ENCODE measurements at places on chromosomes 5 and 9.

DNA sequence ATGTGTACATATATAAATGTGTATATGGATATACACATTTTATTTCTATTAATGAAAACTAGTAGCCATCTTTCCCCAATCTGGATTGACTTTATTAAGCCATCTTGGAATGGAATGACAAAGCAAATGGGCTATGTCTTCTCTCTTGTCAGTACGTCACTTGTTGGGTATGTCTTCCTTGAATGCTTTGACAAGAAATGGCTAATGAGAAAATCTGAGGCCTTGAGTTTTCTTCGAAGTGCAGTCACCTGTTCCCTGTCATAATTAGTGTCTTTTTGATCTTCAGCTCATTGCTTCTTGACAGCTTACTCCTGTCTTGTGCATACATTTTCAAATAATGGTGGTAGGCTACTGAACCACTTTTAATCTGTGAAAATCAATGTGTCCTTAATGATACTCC lies 243.2 kb upstream of the RGMB start:
- DNase-seq = no peak

DNA sequence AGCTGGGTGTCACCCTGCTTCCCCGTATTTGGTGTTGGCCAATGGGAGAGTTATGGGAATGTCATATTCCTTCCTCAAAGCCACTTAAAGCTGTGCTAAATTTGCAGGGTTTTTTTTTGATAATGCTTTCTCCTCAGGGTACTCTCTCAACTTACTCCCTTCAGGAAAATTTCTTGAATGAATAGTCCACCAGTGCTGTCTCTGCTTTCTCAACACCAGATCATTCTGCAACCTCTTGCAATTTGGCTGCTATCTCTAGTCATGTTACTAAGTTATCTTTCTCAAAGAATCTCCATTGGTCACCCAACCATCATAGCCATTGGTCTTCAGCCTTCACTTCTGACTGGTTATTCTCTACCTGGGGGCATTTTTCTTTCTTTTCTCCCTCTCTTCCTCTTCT lies 13.4 kb upstream of the TNFAIP8 start:
- no peak for DNase-seq

DNA sequence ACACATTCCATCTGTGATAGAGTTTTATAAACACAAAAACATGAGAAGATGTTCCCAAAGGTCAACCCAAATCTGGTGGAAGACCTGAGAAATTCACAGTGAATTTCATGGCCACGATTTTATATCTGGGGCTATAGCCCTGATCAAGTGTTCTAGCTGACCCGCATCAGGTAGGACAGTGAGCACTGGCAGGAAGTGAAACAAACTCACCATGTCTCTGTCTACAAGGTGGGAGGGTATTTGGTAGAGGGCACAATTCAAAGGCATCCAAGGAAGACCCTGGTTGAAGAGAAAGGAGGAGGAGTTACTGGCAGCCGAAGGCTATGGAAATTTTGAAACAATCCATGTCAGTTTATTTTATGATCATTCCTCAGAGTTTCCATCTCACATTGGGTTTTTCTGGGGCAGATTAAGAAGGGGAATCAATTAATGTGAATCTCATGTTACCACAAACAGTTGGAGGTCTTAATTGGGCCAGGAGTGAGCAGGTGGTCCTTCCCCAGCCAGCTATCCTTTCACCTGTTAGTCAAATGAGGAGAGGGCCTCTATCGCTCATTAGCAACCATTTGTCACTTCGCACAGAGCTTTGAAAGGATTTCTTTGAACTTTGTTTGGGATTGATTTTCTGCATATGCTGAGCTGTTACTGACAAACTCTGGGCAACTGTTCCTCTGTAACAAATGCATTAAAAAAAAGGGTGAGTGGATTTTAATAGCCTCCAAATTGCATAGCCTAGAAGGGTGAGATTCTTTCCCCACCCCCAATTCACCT lies 612.0 kb upstream of the CLINT1 start:
- no peak for DNase-seq

DNA sequence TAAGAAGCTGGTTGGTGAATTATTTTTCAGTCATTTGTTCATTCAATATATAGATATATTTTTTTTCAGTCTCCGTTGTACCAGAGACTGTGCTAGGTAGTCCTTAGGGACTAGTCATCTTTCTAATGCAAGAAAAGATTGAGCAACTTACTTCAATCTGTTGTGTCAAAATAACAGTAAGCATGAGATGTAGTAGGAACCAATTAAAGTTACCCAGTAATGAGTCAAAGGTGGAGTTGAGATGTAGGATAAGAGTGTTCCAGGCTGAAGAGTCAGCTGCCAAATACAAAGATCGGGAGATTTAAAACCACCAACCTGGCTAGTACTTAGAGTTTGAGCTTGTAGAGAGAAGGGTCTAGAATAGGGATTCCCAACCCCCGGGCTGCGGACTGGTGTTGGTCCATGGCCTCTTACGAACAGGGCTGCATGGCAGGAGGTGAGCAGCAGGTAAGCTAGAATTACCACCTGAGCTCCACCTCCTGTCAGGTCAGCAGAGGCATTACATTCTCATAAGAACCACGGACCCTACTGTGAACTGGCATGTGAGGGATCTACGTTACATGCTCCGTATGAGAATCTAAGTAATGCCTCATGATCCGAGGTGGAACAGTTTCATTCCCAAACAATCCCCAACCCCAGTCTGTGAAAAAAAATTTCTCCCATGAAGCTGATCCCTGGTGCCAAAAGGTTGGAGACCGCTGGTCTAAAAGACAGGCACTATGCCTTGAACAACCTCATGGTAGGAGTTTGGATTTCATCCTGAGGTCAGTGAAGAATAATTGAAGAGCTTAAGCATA lies 1241.5 kb upstream of the WWC1 start:
- DNase-seq = no peak

- no peak for DNase-seq
Measured at GRCh38 chr5:76670508-76670907, 45.4 kb upstream of the F2R start.

- DNase-seq = no peak
Measured at GRCh38 chr5:135079099-135079681, 45.2 kb upstream of the PITX1 start.

DNA sequence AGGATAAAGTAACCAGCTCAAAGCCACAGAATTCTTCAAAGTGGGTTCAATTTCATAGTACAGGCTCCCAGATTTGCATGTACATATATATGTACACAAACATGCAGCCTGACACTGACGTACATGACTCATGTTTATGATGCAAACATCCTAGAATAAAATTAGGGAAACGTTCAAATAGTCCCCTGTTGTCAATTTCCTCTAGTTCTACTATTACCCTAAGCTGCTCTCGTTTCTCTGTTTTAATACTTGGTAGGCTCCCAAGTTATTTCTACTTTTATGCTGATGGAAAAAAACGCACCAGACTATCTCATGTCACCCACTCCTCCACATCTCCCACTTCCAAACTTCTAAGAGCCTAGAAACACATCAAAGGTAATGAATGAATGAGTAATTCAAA lies 229.7 kb downstream of the EPB41L4A start:
- no peak for DNase-seq

DNA sequence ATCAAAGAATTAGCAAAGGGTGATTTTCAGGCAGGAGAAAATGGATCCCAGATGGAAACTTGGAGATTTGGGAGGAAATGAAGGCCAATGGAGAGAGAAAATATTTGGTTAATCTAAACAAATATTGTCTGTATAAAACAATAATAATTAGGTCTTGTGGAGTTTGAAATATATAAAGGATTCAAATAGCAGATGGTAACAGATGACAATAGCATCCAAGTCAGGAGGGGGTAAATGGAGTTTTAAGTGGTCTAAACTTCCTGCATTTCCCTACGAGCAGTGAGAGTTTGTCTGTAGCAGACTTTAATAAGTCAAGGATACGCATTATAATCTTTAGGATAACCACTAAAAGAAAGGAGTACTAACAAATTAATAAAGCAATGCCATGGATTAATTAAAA lies 49.0 kb upstream of the GGTA1 start:
- no peak for DNase-seq

- DNase-seq = no peak
Measured at GRCh38 chr5:4104831-4105597, 509.4 kb downstream of the IRX1 start.

GRCh38 chr5:820245-820644 lies 30.5 kb downstream of the ZDHHC11 start:
- no peak for DNase-seq

- no peak for DNase-seq
Measured at GRCh38 chr9:117869287-117869686, 165.1 kb downstream of the TLR4 start.

DNA sequence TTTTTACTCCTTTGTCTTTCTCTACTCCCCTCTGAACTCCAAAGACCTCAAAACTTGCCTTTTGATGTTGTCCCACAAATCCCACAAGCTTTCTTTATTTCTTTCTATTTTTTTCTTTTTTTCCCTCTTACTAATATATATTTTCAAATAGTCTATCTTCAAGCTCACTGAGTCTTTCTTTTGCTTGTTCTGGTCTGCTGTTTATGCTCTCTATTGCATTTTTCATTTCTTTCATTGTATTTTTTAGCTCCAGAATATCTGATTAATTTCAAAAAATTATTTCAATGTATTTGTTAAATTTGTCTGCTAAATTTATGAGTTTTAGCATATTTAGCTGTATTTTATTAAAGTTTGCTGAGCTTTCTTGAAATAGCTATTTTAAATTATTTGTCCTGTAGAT lies 223.3 kb upstream of the IRX1 start:
- DNase-seq = no peak

GRCh38 chr5:7867260-7867659 lies 1.6 kb downstream of the FASTKD3 start:
- no peak for DNase-seq

GRCh38 chr5:177176175-177176711 lies 42.7 kb downstream of the NSD1 start:
- DNase-seq = no peak

DNA sequence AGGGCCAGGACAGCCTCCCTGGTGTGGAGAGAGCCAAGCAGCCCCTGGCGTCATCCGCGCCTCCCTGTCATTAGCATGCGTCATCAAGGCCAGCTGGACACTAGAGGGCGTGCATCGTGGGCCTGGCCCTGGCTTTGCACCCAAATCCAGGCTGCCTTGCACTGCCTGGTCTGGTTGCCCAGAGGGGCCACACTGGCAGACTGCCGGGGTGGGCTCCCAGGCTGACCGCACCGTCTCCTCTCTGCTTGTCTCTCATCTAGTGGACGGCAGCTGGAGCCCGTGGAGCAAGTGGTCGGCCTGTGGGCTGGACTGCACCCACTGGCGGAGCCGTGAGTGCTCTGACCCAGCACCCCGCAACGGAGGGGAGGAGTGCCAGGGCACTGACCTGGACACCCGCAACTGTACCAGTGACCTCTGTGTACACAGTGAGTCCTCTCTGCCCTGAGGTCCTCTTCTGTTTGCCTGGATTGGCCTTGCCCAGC lies 29.0 kb downstream of the HK3 start:
- DNase-seq = no peak

DNA sequence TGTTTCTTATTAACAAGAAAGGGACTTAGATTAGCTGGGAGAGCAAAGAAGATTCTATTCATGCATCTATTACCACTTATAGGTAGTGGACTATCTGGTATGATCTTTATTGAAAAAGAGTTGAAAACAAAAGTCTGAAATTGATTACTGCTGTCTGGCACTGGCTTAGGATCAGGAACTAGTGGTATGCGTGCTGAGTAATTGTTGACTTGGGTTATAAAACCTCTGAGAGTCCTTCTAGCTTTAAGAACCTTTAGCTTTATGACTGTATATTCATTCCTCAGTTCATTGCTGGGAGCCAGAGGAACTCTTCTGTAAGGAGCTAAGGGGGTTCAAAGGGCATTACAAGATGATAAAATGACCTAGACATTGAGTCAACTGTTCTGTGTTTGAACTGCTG lies 7.6 kb downstream of the SLC1A1 start:
- DNase-seq = no peak

GRCh38 chr5:151221574-151221973 lies 2.3 kb downstream of the CCDC69 start:
- DNase-seq = no peak
